ENCODE measurements at places on chromosomes 4 and X.

DNA sequence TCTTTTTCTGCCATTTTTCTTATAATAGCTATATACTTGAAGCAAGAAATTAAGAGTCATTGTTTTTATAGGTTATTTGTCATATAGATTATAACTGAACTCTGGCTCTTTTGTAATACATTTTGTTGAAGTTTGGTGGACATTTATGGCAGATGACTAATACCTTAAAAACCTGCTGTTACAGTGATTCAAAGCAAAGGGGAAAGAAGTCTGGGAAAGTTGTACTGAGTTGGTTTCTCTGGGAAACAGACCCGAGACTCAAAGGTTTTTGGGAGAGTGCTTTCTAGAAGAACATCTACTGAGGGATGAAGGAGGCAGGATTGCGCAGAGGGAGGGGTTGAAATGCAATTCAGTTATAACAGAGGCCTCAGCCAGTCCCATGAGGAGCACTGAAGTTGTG lies 35.9 kb downstream of the NAP1L5 start:
- no peak for DNase-seq

DNA sequence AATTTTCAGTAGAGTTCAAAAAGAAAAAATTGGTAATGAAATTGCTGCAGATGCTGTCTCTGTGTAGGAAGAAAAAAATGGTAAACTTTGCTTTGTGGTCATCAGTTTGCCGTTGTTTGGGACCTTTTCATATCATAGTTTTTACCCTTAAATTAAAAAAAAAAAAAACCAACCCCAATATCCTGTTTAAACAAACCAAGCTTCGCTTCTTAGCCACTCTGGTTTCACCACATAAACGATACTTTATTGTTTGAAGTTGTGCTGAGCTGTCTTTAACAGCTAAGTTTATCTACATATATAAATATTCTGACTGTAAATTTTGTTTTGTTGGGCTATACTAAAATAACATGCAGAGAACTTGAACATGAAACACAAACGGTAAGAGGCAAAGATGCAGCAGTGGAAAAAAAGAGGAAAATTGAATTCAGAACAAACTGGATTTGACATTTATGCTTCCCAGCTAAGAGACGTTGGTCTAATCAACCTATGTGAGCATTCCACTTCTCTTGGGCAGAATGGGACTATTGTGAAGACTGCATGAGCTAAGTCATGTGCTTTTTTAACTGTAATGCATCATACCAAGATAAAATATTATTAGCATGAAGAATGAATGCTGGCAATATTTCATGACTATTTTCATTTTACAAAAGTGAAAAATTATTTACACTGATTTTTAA lies 15.7 kb upstream of the H2AZ1 start:
- DNase-seq, result no peak

DNA sequence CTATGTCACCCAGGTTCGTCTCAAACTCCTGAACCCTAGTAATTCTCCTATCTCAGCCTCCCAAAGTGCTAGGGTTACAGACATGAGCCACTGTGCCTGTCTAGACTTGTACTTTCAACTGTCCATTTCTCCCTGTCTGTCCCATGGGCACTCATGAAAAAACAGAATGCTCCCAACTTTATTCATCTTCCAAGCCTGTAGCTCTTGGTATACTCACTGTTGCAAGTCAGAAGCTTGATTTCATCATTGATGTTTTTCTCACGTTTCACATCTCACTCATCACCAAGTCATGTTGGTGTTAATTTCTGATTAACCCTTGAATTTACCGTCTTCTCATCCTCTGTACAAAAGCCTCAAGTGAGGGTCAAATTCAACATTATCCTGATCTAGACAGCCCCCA lies 7.3 kb upstream of the SRP72 start:
- DNase-seq, result no peak

DNA sequence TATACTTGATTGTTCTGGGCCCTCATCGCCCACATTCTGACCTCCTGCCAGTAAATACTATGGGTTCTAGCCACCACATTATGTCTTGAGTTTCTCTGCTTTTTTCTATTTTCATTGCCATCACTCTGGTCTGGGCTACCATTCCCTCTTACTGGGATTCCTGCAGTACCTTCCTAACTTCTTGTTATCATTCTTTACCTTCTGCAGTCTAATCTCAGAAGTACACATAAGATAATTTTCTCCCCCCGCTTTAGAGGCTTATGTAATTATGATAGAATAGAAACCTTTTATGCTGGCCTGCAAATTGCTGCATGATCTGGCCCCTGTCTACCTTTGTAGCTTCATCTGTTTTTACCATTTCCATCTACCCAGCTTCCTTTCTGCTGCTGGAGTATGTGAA lies 19.2 kb downstream of the STIM2 start:
- no peak for DNase-seq

DNA sequence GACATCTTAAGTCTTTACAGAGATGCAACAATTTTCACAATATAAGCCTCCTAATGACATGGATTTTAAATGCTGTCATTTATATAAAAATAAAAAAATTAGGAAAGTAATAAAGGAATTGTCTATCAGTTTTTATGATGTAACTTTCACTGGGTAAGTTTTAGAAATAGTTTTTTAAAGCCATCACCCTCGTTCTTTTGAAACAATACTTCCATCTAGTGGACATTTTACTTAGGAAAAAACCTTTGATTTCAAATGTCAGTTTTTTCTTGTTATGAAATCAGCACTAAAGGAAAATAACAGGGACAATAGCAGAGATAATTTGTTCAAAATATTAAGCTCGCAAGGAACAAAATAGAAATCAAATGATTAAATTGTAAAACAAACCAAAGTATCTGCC lies 24.3 kb upstream of the NDNF start:
- DNase-seq, result no peak

DNA sequence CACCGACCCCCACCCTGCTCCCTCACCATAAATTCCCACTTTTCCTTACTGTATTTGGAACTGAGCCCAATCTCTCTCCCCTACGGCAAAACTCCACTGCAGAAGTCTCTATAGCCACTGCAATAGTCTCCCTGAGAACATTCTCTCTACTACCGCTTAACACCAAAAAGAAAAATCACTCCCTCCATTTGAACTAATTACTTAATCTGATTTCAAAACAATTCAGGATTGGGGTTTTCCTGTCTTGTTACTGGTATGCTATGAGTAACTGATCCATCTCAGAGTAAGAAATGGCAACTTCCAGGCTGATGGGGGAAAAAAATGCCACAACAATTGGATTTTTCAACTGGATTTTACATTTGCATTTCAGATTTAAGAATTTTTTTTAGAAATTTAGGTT lies 5.8 kb downstream of the PAPSS1 start:
- no peak for DNase-seq

DNA sequence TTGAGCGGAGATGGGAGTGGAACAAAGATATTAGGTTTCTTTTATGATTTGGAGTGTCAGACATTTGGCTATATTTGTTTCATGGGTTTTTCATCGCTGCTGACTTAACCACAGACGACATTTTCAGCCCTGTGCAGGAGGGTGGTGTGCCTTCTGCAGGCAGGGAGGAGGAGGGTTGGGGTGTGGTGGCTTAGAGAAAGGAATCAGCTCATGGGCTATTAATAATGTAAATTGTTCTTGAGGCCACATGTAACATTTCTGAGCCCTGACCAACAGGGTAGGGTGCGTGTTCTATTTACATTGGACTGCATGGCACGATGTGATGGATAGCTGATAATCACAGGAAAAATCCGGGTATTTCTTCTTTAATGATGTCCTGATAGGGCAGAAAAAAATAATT lies 67.6 kb downstream of the POLA1 start:
- DNase-seq, result no peak

DNA sequence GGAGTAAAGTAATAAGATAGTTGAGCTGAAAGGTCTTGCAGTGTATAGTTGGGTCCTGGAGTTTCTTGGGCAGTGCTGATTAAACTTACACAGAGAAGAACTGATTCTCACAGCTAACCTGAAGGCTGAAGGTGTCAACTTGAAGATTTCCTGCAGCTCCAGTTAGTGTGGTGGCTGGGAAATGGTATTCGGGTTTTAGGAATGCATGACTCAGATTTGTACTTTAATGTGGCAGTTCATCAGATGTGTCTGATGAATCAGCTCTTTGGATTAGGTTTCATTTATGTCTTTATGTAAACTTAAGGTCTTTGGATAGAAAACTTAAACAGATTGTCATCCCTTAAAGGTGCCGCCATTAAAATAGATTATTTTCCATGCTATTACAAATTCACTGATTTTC lies 200.0 kb downstream of the IL1RAPL1 start:
- DNase-seq, result no peak

DNA sequence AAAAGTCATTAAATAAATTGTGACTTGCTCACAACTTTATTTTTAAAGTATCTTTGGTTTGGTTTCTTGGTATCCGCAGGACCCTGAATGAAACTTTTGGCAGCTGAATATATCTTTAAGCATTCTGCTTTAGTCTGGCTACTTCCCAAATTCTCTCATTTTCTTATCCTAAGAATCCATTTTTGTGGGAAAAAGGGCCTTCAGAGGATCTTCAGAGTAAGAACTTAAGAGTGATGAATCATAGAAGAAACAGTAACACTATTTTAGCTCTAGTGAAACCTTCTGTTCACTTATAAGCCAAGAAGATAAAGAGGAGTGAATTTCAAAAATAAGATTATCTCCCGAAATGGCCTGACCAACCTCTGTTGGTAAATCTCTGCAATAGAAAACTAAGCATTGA lies 540.6 kb upstream of the MAGEB18 start:
- DNase-seq, result no peak

DNA sequence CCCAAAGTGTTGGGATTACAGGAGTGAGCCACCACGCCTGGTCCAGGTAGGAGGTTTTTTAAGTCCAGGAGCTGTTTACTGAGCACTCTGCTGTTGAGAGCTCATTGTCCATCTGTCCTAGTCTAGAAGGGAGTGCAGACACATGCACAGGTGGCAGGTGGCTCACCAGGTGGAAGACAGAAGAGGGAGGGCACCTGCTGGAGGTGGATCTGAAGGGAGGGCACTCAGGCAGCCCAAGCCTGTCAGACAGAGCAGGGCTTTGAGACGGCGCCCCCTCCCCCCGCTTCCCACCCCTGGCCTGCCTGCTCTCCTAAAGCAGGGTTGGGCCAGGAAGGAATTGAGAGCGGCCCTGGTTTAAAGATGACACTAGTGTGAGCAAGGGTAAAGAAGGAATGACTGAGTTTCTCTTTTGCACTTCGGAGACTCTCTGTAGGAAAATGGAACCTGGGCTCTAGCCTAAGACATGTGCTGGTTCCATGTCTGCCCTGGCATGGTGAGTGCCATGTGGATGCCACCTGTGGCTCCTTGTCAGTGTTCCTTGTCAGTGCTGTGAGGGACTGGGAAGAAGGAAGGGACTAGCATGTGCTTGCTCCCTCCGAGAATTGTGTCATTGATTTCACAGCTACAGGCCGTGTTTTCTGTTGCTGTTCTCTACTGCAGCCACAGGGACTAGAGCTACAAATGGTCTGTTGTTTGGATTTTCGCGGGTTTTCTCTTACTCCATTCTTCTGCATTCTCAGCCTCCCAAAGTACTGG lies 108.6 kb downstream of the TNIP2 start:
- DNase-seq, result no peak

DNA sequence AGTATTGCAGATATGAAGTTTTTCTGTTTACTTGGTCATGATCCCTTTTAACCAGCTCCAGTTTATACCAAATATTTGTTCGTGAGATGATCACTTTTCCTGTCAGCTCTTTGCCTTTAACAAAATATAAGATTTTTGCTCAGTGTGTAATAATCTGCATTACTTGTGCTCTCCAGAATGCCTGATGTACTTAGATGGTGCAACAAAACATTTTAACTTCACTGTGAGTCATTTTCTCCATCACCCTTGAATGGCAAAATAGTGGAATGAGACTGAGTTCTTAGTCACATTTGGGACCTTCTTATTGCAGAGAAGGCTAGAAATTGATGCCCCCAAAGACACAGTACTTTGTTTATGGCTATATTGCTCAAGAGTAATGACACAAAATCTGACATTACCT lies 252.0 kb downstream of the FRMPD4 start:
- no peak for DNase-seq

GRCh38 chr4:61824454-61824853 lies 624.3 kb downstream of the ADGRL3 start:
- DNase-seq, result no peak

DNA sequence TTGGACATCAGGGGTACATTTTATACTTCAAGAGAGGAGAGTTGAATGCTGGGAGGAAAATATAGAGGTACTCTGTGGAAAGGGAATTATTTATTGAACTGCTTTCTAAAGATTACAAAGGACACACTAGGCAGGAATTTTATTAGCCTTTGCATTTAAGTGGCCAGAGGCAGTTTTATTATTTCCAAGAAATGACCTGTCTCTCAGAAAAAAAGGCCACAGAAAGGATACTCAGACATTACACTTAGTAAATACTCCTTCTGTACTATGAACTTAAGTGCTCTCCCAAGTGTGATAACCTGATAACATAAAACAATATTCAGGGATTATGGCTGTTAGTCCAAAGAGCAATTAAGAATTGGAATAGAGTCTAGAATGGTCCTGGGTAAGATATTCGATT lies 7.5 kb downstream of the LRRC66 start:
- DNase-seq, result no peak

- DNase-seq, result no peak
Measured at GRCh38 chr4:120403296-120403695, 336.6 kb upstream of the MAD2L1 start.

DNA sequence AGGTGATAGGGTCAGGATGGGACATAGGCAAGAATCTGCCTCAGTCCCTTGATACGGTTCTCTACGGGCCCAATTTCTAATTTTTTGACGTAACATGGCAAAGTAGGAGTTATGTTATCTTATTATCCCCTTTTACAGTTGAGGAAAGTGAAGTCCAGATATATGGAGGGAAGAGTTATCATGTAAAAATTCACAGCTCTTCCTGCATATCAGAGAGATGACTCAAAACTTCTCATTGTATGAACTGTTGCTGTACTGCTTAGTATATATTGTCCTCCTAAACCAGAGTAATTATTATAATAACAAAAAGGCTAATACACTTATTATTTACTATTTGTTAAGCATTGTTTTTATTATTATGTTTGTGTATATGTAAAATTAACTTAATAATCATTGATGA lies 260.5 kb upstream of the IGFBP7 start:
- DNase-seq, result no peak

DNA sequence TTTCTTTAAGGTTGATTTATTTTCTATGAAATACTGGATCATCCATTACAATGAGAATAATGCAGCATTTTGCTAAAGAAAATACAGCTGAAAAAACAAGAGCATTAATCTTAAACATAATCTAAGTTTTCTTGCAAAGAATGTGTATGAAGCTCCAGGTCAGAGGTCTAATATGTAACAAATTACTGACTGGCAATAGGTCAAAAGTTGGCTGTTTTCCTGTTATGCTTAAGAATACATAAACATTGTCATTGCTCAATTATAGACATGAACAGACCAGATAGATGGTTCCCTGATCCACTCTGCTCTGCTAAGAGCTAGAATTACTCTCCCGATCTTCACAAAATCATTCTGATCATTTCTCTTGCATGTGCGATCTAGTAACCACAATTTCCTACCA lies 718.6 kb downstream of the PDHA2 start:
- DNase-seq, result no peak

DNA sequence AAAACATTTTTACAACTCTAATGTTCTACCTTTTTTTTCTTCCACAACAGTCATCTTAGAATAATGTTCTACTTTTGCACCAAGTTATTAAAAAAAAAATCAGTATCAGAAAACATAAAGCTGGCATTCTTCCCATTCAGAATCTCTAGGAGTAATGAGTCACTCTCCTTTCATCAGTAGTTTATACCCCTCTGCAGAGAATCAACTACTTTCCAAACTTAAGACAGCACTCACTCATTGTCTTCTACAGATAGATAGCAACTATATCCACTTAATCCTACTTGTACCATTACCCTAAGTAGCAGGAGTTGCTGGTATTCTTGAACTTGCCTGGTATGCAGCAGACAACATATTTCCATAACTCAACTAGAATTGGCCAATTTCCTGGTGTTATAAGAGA lies 3.2 kb downstream of the TIGD4 start:
- DNase-seq, result no peak

All from glutamatergic neuron (in vitro differentiated cells).